ENCODE measurements at places on chromosomes 11 and 22. TPM values are rescaled to one million over a fixed set of nuclear protein-coding genes. Genes with fewer than 3 reads are reported as not detected.

The OR9I1 gene
- total RNA-seq = not detected

- H3K4me1 ChIP-seq = peaks cover 26% of the 10 kb centered on the region
- no peak overlapping the region for H3K4me3 ChIP-seq
- no peaks in the 10 kb centered on the region for H3K36me3 ChIP-seq
- H3K27me3 ChIP-seq = no peaks in the 10 kb centered on the region
These were observed 6.8 kb upstream of the ANKRD13D start for GRCh38 chr11:67282155-67282875.

- H3K27ac ChIP-seq = no peak overlapping the region
- H3K36me3 ChIP-seq = no peaks in the 10 kb centered on the region
- H3K27me3 ChIP-seq = no peaks in the 10 kb centered on the region
- no peak for DNase-seq
These were observed 7.3 kb downstream of the KIF18A start for GRCh38 chr11:28100665-28101064.

DNA sequence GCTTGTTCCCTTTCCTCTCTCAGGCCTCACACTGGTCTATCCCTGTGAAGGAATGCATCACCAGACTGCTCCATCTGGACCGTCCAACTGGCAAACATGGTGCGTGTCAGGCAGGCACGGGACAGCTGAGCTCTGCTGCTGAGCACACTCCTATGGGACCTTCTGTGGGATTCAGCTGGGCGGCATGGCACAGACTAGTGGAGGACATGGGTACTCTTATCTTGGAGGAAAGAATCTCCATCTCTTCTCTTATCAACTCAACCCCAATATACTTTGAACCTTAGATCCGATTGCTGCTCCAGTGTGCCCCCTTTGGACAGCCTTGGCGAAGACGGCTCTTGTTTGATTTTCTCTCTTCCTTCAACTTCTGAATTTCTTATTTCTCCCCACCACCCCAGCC lies 593.6 kb downstream of the ETS1 start:
- H3K27me3 ChIP-seq = no peaks in the 10 kb centered on the region
- no peak overlapping the region for H3K4me3 ChIP-seq
- no peaks in the 10 kb centered on the region for H3K36me3 ChIP-seq

DNA sequence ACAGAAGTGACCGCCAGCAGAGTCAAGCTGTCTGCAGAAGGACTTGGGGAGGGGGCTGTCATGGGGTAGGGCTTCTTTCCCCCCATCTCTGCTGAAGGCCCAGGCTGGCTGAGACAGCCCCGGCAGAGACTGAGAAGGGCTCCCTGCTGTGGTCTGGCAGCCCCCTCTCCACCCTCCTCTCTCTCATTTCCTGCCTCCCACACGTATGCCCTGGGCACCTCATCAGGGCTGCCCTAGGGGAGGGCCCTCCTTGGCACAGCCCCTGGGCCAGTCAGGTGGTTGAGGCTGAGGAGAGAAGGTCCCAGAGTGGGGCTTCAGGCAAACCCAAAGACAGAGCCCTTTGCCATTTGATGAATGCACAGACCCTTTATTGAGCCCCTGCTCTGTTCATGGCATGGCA lies 3.6 kb downstream of the RASD2 start:
- no peak for DNase-seq
- no peak overlapping the region for H3K4me3 ChIP-seq
- H3K27ac ChIP-seq = no peak overlapping the region
- no peaks in the 10 kb centered on the region for H3K36me3 ChIP-seq
- peaks cover 24% of the 10 kb centered on the region for H3K4me1 ChIP-seq
- H3K27me3 ChIP-seq = no peaks in the 10 kb centered on the region

GRCh38 chr22:30044881-30045493 lies 35.3 kb upstream of the HORMAD2 start:
- H3K27me3 ChIP-seq = no peaks in the 10 kb centered on the region
- H3K27ac ChIP-seq = peak overlapping the region; percentile 6
- H3K4me3 ChIP-seq = no peak overlapping the region
- H3K36me3 ChIP-seq = no peaks in the 10 kb centered on the region
- H3K4me1 ChIP-seq = peaks cover 12% of the 10 kb centered on the region

The ALDH3B2 gene
- not detected for total RNA-seq

- H3K4me3 ChIP-seq = no peak overlapping the region
- H3K27ac ChIP-seq = no peak overlapping the region
- no peaks in the 10 kb centered on the region for H3K36me3 ChIP-seq
- H3K4me1 ChIP-seq = no peaks in the 10 kb centered on the region
These were observed 142.0 kb upstream of the FAT3 start for GRCh38 chr11:92082652-92083051.

DNA sequence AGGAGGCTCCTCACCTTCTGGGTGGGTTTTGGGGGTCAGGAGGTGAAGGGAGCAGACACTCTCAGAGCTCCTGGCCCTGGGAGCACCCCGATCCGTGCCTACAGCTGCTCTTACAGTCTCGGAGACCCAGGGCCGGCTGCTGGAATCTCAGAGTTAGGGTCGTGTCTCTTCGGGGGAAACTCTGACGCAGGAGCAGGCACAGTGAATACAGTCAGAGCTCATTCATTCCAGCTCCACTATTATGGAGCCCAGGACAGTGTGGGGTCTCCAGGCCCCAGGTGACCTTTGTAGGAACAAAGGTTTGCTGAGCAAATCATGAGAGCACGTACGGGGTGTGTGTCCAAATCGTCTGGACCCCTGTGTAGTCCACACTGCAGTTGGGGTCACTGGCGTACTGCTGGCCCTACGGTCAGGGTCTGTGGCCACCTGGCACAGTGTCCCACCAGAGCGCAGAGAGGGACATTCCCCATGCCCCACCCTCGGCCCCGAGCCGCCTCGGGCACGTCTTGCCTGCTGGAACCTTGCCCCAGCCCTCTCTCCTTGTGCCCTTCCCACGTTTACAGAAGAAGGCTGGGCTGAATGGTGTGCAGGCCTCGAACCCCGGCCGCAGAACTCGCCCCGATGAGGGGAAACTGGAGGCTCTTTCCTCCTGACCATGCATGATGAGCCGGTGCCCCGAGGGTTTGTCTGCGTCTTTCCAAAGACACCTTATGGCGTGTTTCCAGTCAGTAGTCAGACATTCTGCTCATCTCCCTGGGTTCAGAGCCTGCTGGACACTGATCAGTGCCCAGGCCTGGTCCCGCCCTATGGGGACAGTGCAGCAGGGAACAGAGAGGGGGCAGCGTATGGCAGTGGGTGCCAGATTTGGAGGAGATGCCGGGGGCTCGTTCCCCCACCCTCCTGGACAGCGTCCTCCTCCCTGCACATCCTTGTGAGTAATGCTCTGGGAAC lies 1166.6 kb downstream of the BRD1 start:
- no peaks in the 10 kb centered on the region for H3K27me3 ChIP-seq
- no peak overlapping the region for H3K27ac ChIP-seq

GRCh38 chr11:115421992-115422689 lies 82.1 kb downstream of the CADM1 start:
- no peak for DNase-seq
- no peaks in the 10 kb centered on the region for H3K4me1 ChIP-seq
- no peaks in the 10 kb centered on the region for H3K36me3 ChIP-seq
- no peaks in the 10 kb centered on the region for H3K27me3 ChIP-seq
- no peak overlapping the region for H3K27ac ChIP-seq

GRCh38 chr22:38996105-38996504 lies 14.0 kb downstream of the APOBEC3B start:
- H3K36me3 ChIP-seq = no peaks in the 10 kb centered on the region
- H3K4me3 ChIP-seq = no peak overlapping the region
- no peak overlapping the region for H3K27ac ChIP-seq
- DNase-seq = no peak
- H3K4me1 ChIP-seq = no peaks in the 10 kb centered on the region

- no peaks in the 10 kb centered on the region for H3K36me3 ChIP-seq
- peak; percentile 86 for DNase-seq
- no peak overlapping the region for H3K27ac ChIP-seq
- H3K4me1 ChIP-seq = peaks cover 14% of the 10 kb centered on the region
These were observed 10.3 kb downstream of the APOL4 start for GRCh38 chr22:36191106-36191836.

The GLYATL2 gene
- not detected for total RNA-seq

DNA sequence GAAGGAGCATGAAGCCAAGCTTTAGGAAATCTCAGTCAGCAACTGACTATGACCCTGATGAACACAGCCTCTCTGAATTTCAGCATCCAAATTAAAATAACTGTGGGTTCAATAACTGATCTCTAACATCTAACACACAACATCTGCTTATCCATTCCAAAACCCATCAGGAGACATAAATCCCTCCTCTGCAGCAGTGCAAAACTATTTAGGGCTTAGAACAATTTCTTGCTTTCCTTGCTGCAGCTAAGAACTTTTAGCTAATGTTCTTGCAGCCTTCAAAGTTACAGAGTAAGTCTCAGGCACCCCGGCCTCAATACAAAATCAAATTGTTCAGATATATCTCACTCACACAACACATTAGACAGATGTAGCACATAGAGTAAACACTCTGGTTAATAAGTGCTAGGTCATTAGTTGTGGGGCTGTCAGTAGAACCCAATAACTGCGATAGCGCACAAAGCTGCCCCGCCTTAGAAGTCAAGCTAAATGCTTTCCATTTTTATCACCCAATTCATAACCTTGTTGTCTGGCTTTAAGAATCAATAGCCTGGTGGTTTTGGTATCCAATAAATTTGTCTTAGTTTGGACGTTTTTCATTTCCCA lies 139.6 kb downstream of the LARGE1 start:
- no peak overlapping the region for H3K27ac ChIP-seq
- no peaks in the 10 kb centered on the region for H3K4me1 ChIP-seq
- no peaks in the 10 kb centered on the region for H3K36me3 ChIP-seq
- H3K4me3 ChIP-seq = no peak overlapping the region
- no peaks in the 10 kb centered on the region for H3K27me3 ChIP-seq
- no peak for DNase-seq

The MPPED2 gene
- 2.1 TPM for total RNA-seq

DNA sequence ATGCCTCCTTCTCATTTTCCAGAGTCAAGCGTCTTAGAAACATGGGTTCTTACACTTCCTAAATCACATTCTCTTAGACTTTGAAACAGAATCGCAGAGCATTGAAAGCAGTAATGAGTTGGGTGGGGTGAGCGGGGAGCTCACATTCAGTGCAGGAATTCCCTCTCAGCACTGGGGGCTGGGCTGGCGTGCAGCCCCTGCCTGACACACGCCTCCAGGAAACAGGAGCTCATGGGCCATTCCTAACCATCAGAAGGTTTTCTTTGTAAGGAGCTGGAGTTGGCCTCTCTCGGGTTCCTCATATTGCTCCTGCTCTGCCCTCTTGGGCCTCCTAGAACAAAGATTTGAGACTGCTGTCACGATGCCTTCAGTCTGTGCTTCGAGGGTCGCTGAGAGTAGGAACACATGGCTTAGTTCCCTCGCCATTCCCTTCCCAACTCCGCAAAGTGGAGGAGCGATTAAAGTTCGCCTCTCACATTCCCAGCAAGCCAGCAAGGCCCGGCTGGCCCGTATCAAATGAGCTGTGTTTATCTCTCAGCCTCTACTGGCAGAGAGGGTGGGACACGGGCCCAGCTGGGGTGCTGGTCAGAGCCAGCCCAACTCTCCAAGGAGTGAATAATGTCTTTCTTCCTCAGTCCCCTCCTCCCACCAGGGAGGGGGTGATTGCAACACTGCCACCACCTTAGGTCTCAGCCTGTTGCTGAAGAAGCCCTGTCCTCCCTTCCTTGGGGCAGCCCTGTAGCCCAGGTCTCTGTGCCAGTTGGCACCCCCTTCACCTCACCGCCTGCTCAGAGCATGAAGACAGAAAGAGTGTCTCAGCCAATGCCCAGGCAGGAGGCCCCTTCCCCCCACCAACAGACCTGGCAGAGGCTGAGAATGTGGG lies 10.4 kb downstream of the CHRDL2 start:
- no peaks in the 10 kb centered on the region for H3K36me3 ChIP-seq
- no peaks in the 10 kb centered on the region for H3K27me3 ChIP-seq
- H3K4me3 ChIP-seq = no peak overlapping the region
- DNase-seq = peak; percentile 61
- no peaks in the 10 kb centered on the region for H3K4me1 ChIP-seq
- no peak overlapping the region for H3K27ac ChIP-seq

- H3K27ac ChIP-seq = no peak overlapping the region
- peaks cover 7% of the 10 kb centered on the region for H3K4me1 ChIP-seq
- no peak for DNase-seq
These were observed 48.6 kb upstream of the SLC22A12 start for GRCh38 chr11:64542172-64543125.
